ENCODE measurements at places on chromosomes 1 and 21.

- no peak for DNase-seq
Measured at GRCh38 chr21:38396325-38396724, 102.0 kb downstream of the ERG start.

DNA sequence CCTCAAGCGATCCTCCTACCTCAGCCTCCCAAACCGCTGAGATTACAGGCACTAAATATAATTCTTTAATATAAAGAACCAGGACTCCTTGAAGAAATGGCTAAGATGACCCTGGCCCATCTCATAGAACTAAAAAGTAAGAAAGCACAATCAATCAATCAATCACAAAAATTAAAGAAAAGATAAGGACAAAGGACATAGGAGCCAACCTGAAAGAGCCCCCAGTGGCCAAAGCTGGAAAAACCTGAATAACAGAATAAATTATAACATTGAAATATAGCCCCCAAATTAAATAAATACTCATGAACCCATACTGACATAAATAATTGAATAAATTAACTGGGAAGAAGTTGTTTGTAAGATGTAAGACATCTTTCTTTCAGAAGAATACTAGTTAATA is 8.9 kb downstream of the NUP210L start:
- no peak for DNase-seq

DNA sequence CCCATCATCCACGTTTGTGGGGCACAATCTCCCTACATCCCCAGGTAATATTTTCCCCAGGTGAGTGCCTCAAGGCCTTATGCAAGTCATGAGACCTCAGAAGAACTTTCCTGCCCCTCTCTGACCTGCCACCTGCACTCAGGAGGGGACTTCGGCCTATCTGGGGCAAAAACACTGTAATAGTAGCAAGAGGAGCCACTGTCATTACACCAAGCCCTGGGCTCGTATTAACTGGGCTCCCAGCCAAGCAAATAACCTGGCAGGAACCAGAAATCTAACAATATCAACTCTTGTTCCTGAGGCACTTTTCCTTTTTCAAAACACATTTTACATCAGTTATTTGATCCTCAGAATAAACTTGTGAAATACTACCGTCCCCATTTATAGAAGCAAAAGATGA is 30.9 kb downstream of the LAMB3 start:
- DNase-seq = no peak

DNA sequence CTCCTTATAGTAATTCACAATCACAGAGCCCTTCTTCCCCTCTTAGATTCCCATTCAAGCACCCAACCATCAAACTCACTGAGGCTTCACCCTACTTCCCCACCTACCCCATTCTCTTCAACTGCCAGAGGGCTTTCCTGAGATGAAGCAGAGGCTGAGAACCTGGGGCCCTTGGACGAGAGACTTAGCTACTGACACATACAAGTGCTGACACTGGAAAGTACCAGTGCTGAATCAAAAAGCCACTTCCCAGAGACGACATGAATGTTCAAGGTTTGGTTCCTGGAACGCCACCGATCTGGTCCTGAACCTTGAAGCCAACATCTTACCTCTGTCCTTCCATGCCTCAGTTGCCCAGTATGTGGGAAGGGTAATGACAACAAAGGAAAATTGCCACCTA is 16.6 kb upstream of the RAP1A start:
- no peak for DNase-seq

- DNase-seq = no peak
Measured at GRCh38 chr1:240282061-240282830, 190.6 kb downstream of the FMN2 start.

- DNase-seq = no peak
Measured at GRCh38 chr1:206952171-206952570, 5.9 kb upstream of the PIGR start.

DNA sequence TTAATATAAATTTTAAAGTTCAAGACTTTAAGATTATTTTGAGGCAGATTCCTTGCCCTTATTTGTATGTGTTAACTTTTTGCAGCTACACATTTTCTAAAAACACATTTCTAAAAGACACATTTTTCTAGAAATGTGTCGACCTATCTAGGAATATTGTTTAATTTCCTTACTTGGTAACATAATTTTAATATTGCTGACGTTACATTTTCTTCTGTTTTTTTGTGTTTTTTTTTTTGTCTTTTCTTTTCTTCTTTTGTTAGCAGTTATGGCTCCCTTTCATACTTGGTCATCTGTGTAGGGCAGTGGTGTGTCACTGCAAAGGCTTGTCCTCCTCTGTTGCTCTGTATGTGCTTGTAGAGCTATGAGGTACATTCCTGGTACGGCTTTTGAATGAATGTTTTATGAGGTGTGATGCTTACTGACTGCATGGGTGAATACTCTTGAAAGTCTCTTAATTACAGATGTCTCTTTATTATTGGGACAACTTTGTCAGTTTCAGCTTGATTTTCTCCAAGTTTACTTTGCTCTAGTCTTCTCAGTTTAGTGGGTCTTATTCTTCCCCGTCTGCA is 30.1 kb downstream of the LRRC8D start:
- DNase-seq = no peak

DNA sequence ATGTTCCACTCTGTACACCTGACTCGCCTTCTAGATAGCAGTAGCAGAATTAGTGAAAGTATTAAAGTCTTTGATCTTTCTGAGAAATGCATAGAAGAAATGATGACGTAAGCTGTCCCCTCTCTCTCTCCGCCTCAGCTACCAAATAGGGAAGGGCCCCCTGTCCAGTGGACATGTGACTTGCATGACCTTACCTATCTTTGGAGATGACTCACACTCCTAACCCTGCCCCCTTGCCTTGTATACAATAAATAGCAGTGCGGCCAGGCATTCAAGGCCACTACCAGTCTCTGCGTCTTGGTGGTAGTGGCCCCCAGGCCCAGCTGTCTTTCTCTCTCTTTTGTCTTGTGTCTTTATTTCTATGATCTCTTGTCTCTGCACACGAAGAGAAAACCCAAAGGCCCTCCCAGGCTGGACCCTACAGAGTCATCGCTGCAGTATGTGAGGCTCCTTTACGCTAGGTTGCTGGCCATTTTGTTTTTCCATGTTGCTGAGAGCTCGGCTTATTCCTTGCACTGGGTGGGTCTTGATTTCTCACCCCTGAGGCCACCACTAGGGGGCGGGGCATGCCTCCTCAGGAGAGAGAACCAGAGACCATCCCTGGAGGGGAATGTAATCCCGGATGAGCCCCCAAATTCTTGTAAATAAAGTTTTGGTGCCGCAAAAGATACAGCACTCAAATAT is 16.0 kb upstream of the ZBTB8B start:
- DNase-seq = peak; percentile 70

GRCh38 chr1:44926311-44926781 is 60.0 kb downstream of the EIF2B3 start:
- no peak for DNase-seq

GRCh38 chr1:234589854-234590620 is 19.9 kb downstream of the IRF2BP2 start:
- DNase-seq = no peak

DNA sequence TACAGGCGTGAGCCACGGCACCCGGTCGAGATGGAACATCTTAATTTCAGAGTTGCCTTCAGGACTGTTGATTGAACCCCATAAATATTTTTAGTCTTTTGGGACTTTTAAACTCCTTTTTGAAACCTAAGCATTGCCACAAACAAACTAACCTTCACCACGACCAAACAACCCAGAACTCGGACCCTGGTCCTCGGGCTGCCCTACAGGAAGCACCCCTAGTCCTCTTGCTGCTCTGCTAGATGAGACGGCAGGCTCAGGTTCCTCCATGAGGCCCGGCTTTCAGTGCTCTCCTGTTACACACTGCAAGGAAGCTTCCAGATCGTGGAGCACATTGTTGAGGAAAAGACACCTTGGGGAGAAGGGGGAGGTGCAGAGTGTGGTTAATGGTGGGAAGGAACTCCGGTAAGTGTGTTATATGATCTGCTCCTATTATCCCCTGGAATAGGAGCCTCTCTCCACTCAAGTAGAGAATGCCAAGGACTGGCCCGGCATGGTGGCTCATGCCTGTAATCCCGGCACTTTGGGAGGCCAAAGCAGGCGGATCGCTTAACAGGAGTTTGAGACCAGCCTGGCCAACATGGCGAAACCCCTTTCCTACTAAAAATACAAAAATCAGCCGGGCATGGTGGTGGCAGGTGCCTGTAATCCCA is 5.7 kb downstream of the EPHX1 start:
- DNase-seq = no peak

- DNase-seq = peak; percentile 68
Measured at GRCh38 chr1:204258213-204259115, 44.7 kb upstream of the GOLT1A start.

GRCh38 chr1:165661703-165662102 is 30.7 kb downstream of the MGST3 start:
- no peak for DNase-seq

DNA sequence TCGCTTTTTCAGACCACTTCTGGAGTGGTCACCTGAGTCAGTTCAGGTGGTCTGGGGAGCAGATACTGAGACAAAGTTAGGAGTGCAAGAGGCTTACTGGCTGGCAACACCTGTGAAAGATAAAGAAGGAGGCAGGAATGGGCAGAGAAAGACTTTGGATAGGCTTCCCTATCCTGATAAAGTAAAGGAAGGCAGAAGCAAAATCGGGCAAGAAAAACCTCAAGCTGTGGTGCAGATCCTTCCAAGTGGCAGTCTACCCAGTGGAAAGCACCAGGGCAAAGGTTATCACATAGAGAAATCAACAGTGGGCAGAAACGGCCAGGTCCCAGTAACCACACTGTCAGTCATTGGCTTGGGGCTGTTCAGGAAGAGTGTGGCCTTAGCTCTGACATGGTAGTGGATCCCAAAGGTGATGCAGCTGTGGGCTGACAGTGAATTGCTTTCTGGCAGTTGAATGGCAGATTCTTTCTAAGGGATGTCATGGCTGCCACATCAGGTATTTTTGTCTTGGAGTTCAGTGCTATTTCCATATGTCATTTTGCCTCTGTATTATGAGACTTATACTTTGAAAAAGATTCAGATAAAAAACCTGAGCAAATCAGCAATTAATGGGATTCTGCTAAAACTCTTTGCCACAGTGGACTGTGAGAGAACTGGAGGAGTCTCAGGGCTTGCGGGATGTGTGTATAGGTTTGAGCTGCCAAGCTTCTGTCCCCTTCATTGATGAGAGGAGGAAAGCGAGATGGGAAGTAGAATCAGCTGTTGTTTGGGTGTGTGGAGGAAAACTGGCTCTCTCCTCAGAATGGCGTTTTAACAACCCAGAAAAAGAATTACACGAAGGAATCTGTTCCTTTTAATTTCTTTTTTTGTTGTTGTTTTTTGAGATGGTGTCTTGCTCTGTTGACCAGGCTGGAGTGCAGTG is 8.1 kb upstream of the CGN start:
- no peak for DNase-seq

DNA sequence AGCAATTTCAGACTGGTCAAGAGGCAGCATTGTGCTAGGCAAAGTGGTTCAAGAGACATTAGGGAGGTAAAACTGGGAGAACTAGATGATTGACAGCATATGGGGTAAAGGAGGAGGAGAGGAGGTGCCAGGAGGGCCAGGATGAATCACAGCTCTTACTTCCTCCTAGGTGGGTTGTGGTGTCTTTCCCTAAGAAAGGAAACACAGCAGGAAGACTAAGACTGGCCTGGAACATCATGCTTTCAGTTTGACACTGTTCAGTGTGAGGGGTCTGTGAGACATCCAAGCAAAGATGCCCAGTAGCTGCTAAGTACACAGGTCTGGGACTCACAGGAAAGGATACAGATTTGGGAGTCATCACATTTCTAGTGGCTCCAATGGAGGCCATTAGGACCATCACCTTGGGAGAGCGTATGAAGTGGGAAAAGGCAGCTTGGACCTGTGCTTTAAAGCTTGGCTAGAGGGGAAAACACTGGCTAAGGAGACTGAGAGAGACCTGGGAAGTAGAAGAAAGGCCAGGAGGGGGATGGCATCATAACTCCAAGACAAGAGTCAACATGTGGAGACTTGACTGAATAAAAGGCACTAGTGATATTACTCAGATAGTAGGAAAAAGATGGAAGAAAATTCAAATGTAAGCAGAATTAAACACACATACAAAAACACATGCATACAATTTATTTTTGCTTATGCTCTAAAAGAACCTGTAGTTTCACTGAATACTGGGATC is 17.3 kb downstream of the CD58 start:
- no peak for DNase-seq

DNA sequence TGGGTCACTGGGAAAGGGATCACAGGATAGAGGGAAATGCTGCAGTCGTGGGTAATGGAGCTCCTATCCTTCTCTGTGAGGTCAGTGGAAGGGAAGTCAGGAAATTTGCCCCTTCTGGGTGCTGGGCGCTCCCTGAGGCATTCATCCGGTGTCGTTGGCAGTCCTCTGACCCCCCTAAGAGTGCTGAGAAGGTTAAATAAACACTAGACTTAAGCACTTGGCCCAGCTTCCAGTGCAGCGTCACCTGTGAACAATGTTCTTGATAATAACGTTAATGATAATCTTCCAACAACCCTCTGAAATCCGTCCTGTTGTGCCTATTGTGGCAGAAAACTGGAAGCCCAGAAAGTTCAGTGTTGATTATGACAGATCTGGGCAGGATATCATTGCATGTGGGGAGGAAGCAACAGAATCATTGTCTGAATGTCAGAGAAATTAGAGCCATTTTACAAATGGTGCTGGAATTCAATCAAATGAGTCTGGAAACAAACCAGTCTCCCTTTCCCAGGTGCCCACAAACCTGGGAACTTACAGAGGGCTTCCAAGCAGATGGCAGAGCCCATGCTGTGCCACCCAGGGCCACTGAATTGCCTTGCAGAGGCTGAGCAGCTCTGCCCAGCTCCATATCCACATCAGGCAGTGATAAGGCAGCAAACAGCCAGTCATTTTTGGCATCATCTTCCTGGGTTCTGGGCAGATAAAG is 216.8 kb downstream of the KAZN start:
- no peak for DNase-seq

GRCh38 chr1:230728710-230729392 is 14.9 kb upstream of the AGT start:
- no peak for DNase-seq

- no peak for DNase-seq
Measured at GRCh38 chr1:17976854-17977253, 130.7 kb upstream of the IGSF21 start.

DNA sequence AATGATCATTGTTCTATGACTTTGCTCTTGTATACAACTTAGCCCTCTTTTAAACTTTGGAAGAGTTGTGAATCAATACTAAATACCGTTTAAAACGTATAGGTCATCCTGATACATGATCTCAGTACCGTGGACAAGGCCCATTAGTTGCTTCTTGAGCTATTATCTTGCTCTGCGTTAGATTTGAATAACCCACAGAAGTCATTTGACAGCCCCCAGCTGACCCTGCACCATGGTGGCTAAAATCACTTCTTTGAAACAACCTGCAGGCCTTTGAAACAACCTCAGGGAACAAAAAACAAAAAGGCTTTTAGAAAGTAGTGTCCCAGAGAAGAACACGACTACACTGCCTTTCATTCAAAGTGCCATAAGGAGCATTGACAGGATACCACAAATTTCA is 473.0 kb upstream of the ADGRL2 start:
- DNase-seq = no peak

GRCh38 chr1:51534447-51534846 is 15.4 kb upstream of the EPS15 start:
- no peak for DNase-seq

- DNase-seq = peak; percentile 66
Measured at GRCh38 chr1:232880354-232880753, 70.1 kb upstream of the NTPCR start.
